Fibroblast of lung (primary cell): ENCODE measurements at places on chromosomes 4 and X. TPM values are rescaled to one million over a fixed set of nuclear protein-coding genes. Genes with fewer than 3 reads are reported as not detected.

DNA sequence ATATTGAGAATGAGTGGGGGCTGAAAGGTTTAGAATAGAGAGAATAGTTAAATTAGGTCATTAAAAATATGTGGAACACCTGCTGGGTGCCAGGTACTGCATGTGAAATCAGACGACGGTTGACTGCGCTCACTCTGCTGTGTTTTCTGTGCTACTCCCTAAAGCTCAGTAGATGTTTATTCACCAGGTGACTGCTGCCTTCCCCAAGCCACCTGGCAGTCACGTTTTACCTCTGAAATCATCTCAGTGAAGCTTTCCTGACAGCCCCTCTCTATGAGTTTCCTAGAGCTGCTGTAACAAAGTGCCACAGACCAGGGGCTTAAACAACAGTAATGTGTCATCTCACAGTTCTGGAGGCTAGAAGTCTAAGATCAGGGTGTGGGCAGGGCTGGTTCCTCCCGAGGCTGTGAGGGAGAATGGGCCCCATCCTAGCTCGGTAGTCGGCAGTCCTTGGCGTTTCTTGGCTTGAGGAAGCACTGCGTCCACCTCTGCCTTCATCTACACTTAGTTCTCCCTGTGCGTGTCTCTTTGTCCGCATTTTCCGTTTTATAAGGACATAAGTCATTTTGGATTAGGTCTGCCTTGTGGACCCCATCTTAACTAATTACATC, 25.3 kb downstream of the ADD1 start:
- no peaks in the 10 kb centered on the region for H3K27me3 ChIP-seq
- H3K36me3 ChIP-seq, result no peaks in the 10 kb centered on the region
- peak overlapping the region; percentile 55 for H3K4me3 ChIP-seq
- H3K27ac ChIP-seq, result peak overlapping the region; percentile 48
- H3K4me1 ChIP-seq, result peaks cover 12% of the 10 kb centered on the region

Gene HEPH
- total RNA-seq, result 28.9 and 43.1 TPM in 2 replicates

Gene TBC1D8B
- 5.4 and 9.1 TPM in 2 replicates for total RNA-seq

DNA sequence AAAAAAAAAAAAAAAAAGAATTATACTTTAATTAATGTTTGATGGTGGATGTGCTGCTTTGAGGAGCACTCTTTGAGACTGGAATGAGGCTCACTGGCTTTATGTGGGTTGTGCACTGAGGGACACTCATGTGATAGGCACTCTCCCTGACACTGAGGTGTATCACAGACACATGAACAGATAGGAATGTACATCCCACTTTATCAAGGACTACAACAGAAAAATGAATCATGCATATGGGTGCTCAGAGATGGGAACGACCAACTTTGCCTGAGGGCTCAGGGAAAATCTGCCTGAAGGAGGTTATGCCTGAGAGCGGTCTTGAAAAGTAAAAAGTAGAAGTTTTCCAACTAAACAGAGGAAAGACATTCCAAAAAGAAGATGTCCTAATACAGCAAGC, 97.7 kb upstream of the RBPJ start:
- H3K4me3 ChIP-seq, result no peak overlapping the region
- no peak overlapping the region for H3K27ac ChIP-seq
- no peaks in the 10 kb centered on the region for H3K36me3 ChIP-seq
- DNase-seq, result peak; percentile 74
- no peaks in the 10 kb centered on the region for H3K4me1 ChIP-seq
- no peaks in the 10 kb centered on the region for H3K27me3 ChIP-seq

DNA sequence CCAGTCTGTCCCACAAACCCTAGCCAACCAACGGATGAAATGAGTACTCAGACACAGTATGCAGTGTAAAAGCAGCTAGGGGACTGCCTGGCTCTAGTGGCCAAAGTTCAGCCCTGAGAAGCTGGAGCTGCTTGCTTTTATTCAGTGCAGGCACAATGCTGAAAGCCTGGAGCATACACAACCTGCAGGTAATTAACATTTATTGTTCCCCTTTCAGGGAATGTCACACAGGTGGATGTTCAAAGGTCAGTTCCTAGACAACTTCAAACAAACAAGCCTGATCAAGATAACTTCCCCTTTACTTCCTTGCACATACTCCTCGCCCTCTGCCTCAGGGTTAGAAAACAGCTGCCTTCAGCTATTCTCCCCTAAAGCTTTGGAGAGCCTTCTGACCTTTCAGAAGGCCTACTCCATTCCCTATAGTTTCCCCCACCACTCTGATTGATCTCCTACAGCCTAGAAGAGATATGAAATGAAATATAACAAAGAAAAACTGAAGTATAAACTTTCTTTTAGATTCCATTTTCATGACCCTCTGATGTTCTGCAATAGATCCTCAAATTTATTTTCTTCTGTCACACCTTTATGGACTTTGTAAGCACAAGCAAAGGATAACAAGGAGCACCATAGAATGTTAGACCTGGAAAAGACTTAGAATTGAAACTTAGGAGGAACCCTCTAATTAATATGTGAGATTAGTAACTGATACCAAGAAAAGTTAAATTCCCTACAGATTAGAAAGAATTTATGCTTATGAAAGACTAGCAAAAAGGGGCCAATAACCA, 6.8 kb upstream of the DCAF8L1 start:
- DNase-seq, result no peak
- H3K36me3 ChIP-seq, result no peaks in the 10 kb centered on the region
- no peak overlapping the region for H3K27ac ChIP-seq
- no peaks in the 10 kb centered on the region for H3K4me1 ChIP-seq
- no peak overlapping the region for H3K4me3 ChIP-seq
- no peaks in the 10 kb centered on the region for H3K27me3 ChIP-seq

Gene TMEM164
- 7.4 and 10.2 TPM in 2 replicates for total RNA-seq

Gene FAM47A
- total RNA-seq, result not detected in 2 replicates

GRCh38 chr4:139884438-139884837, 218.8 kb downstream of the MGST2 start:
- H3K4me1 ChIP-seq, result peaks cover 3% of the 10 kb centered on the region
- no peaks in the 10 kb centered on the region for H3K27me3 ChIP-seq
- H3K4me3 ChIP-seq, result no peak overlapping the region
- no peaks in the 10 kb centered on the region for H3K36me3 ChIP-seq

GRCh38 chr4:182339221-182339641, 96.0 kb downstream of the TENM3 start:
- no peaks in the 10 kb centered on the region for H3K4me1 ChIP-seq
- no peak overlapping the region for H3K4me3 ChIP-seq
- no peak overlapping the region for H3K27ac ChIP-seq
- no peaks in the 10 kb centered on the region for H3K27me3 ChIP-seq
- H3K36me3 ChIP-seq, result no peaks in the 10 kb centered on the region
- no peak for DNase-seq

DNA sequence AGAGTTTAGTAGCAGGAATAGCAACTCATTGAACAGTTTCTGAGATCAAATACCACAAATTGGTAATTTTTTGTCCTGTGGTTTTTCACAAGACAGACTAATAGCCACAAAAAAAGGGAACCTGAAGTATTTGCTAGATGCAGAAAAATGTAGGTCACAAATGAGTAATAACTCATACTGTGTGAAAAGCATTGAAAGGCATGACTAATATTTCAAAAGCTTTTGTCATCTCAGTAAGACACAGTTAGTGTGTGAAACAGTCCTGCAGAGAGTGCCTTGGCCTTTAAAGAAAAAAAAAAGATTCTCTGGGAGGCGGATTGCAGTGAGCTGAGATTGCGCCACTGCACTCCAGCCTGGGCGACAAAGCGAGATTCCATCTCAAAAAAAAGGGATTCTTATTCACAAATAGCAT, 31.4 kb upstream of the SLC25A31 start:
- H3K4me1 ChIP-seq, result no peaks in the 10 kb centered on the region
- peak; percentile 94 for DNase-seq

DNA sequence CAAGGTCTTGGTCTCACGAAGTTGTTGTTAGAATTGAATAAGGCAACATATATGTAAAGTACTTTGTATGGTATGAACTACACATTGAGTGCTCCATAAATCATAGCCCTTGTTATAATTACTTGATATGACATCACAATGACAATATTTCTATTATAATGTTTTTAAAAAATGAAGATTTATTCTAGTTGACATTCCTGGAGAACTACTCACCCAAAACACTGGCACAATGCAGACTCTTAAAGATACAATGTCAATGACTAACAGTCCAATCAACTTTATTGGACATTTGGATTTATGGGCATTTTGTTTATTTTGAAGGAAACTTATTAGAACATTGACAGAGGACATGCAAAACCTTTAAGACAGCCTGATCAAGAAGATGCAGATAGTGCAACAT, 55.3 kb downstream of the ASB9 start:
- no peaks in the 10 kb centered on the region for H3K4me1 ChIP-seq
- DNase-seq, result no peak
- no peaks in the 10 kb centered on the region for H3K36me3 ChIP-seq

Gene ASMT
- not detected in 2 replicates for total RNA-seq

DNA sequence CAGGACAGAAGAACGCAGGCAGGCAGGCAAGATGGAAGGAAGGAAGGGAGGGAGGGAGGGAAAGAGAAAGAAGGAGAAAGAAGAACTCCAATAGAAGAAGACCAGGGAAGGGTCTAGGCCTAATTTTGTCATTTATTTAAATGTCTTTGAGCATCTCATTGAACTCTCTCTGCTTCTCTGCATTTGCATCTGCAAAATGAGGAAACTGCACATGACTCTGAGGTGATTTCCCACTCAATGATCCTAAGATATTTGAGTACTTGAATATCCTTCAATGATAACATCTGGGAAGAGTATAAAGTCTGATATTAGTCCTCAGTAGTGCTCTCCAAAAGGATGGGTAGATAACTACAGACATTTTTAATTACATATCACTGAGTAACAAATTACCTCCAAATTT, 33.1 kb upstream of the RBPJ start:
- no peak overlapping the region for H3K4me3 ChIP-seq
- H3K36me3 ChIP-seq, result no peaks in the 10 kb centered on the region
- H3K4me1 ChIP-seq, result peaks cover 7% of the 10 kb centered on the region
- no peak for DNase-seq
- no peaks in the 10 kb centered on the region for H3K27me3 ChIP-seq
- H3K27ac ChIP-seq, result no peak overlapping the region

DNA sequence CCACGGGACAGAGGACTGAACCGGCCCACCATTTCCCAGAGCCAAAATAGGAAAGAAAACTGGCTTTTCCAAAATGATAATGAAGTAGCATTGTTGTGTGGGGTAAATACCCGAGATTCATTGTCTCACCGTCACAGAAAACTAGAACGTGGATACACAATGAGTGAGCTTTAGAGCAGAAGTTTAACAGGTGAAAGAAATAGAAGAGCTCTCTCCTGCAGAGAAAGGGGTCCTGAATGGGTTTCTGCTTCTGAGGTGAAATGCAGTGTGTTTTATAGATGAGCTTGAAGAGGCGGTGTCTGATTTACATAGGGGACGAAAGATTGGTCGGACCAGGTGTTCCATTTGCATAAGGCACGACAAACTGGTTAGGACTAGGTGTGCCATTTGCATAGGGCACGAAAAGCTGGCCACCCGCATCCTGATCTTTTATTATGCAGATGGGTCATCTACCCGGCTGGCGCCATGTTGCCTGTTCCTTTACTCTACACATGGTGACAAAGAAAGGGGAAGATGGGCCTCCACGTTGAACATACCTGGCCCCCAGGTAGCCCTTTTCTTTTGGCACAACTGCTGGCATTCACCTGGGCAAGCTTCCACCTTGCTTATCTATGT, 118.1 kb downstream of the ATXN3L start:
- H3K27ac ChIP-seq, result no peak overlapping the region
- no peaks in the 10 kb centered on the region for H3K27me3 ChIP-seq
- no peaks in the 10 kb centered on the region for H3K4me1 ChIP-seq
- H3K36me3 ChIP-seq, result no peaks in the 10 kb centered on the region

Gene RTL9
- under 0.01 and 0.17 TPM in 2 replicates for total RNA-seq

GRCh38 chr4:138311771-138312535, 69.8 kb upstream of the SLC7A11 start:
- H3K4me3 ChIP-seq, result no peak overlapping the region
- no peaks in the 10 kb centered on the region for H3K27me3 ChIP-seq
- H3K4me1 ChIP-seq, result no peaks in the 10 kb centered on the region
- H3K36me3 ChIP-seq, result no peaks in the 10 kb centered on the region
- no peak overlapping the region for H3K27ac ChIP-seq

GRCh38 chr4:1644891-1645657, 39.0 kb downstream of the FAM53A start:
- no peaks in the 10 kb centered on the region for H3K36me3 ChIP-seq
- peak; percentile 40 for DNase-seq
- no peaks in the 10 kb centered on the region for H3K27me3 ChIP-seq
- no peak overlapping the region for H3K4me3 ChIP-seq

GRCh38 chrX:129716507-129716906, 22.3 kb upstream of the XPNPEP2 start:
- no peaks in the 10 kb centered on the region for H3K27me3 ChIP-seq
- H3K36me3 ChIP-seq, result no peaks in the 10 kb centered on the region
- H3K27ac ChIP-seq, result no peak overlapping the region
- DNase-seq, result no peak
- H3K4me3 ChIP-seq, result no peak overlapping the region

Gene TRIM61
- 4.5 and 5.4 TPM in 2 replicates for total RNA-seq

- no peak overlapping the region for H3K4me3 ChIP-seq
- peaks cover 4% of the 10 kb centered on the region for H3K4me1 ChIP-seq
- H3K27me3 ChIP-seq, result no peaks in the 10 kb centered on the region
Observed at GRCh38 chr4:184811526-184812198, 14.1 kb downstream of the ACSL1 start.

GRCh38 chr4:186029571-186030398, 39.2 kb upstream of the TLR3 start:
- H3K4me1 ChIP-seq, result peaks cover 5% of the 10 kb centered on the region
- peak overlapping the region; percentile 22 for H3K4me3 ChIP-seq
- H3K27me3 ChIP-seq, result no peaks in the 10 kb centered on the region
- no peak overlapping the region for H3K27ac ChIP-seq
- no peaks in the 10 kb centered on the region for H3K36me3 ChIP-seq
